ENCODE measurements at places on chromosomes 5 and 9.

- H3K4me1 ChIP-seq: peaks cover 35% of the 10 kb centered on the region
- H3K27me3 ChIP-seq: peaks cover 54% of the 10 kb centered on the region
- H3K27ac ChIP-seq: no peak overlapping the region
- no peaks in the 10 kb centered on the region for H3K36me3 ChIP-seq
- DNase-seq: no peak
- no peak overlapping the region for H3K4me3 ChIP-seq
Measured at GRCh38 chr5:139651043-139651834, 3.1 kb downstream of the CXXC5 start.

- no peak overlapping the region for H3K27ac ChIP-seq
- DNase-seq: no peak
- no peaks in the 10 kb centered on the region for H3K27me3 ChIP-seq
- no peaks in the 10 kb centered on the region for H3K36me3 ChIP-seq
- no peaks in the 10 kb centered on the region for H3K4me1 ChIP-seq
- no peak overlapping the region for H3K4me3 ChIP-seq
Measured at GRCh38 chr9:29691758-29692407, 2118.6 kb upstream of the C9orf72 start.

GRCh38 chr5:68962757-68963484 lies 130.9 kb upstream of the SLC30A5 start:
- no peaks in the 10 kb centered on the region for H3K36me3 ChIP-seq
- H3K4me3 ChIP-seq: no peak overlapping the region
- H3K4me1 ChIP-seq: no peaks in the 10 kb centered on the region
- no peaks in the 10 kb centered on the region for H3K27me3 ChIP-seq
- H3K27ac ChIP-seq: no peak overlapping the region
- no peak for DNase-seq

GRCh38 chr9:128554155-128554862 lies 1.9 kb downstream of the SPTAN1 start:
- H3K27me3 ChIP-seq: no peaks in the 10 kb centered on the region
- H3K27ac ChIP-seq: no peak overlapping the region
- H3K4me3 ChIP-seq: no peak overlapping the region
- peaks cover 41% of the 10 kb centered on the region for H3K4me1 ChIP-seq
- peak; percentile 31 for DNase-seq
